ENCODE measurements at places on chromosomes 6 and 20.

DNA sequence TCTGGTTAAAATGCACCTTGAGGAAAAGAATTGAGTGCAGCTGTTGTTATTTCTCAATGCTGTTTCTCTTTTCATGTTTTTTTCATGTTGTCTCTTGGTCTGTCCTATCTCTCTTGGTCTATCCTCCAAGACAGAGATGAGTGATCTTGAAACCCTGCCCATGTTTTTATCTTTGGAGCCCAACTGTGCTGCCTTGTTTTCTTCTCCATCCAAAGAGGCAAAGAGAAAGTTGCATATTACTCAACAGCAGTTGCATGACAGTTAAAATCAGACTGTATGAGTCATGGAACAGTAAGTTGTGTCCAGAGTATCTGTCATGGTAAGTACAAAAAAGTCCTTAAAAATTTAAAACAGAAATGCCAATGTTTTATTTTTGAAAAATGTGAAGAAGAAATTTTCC, 26.2 kb downstream of the BCAS1 start:
- peak; percentile 81 for DNase-seq

GRCh38 chr6:101395345-101395744, 1.8 kb downstream of the GRIK2 start:
- no peak for DNase-seq

DNA sequence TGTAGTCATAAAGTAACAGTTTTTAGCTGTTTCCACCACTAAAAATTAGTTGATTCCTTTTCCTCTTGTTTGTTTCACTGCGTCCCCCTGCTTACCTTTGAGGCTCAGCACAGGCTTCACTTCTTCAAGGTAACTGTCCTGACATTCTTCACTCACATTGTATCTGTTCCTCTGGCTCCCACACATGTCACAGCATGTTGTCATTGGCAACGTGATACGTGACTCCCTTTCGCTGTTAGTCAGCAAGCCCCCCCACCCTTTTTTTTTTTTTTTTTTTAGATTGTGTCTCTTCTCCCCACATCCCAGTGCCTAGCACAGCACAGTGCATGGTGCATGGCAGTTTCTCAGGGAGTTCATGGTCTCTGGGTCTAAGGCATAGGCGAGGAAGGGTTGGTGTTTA, 13.3 kb downstream of the VAPB start:
- DNase-seq, result no peak

- no peak for DNase-seq
These were observed 13.8 kb downstream of the TBPL1 start for GRCh38 chr6:133966654-133967329.

All from fibroblast of skin of left biceps (primary cell).